ENCODE measurements at places on chromosomes 11 and 22.

GRCh38 chr11:87575088-87575487 lies 537.4 kb downstream of the TMEM135 start:
- DNase-seq, result no peak

- no peak for DNase-seq
Observed at GRCh38 chr11:61034704-61035525, 63.4 kb downstream of the CD6 start.

DNA sequence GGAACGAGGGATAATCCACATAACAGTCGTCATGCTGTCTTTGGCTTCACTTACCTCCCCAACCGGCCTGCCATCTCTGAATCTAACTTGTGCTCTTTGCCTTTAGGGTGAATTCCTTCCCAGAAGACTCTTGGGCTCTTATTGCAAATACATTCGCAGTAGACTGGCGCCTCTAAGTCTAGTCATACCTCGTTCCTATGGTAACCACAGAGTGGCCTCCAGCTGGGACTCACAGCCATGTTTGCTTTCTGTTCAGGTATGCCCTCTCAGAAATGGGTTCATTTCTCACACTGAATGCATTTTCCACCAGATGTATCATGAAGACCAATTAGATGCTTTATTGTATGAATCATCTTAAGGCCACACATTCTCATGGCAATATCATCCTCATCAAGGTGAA lies 112.7 kb downstream of the FAR1 start:
- no peak for DNase-seq

GRCh38 chr11:68687311-68687710 lies 3.0 kb downstream of the GAL start:
- no peak for DNase-seq

GRCh38 chr11:108994887-108995286 lies 330.0 kb downstream of the DDX10 start:
- DNase-seq, result no peak

DNA sequence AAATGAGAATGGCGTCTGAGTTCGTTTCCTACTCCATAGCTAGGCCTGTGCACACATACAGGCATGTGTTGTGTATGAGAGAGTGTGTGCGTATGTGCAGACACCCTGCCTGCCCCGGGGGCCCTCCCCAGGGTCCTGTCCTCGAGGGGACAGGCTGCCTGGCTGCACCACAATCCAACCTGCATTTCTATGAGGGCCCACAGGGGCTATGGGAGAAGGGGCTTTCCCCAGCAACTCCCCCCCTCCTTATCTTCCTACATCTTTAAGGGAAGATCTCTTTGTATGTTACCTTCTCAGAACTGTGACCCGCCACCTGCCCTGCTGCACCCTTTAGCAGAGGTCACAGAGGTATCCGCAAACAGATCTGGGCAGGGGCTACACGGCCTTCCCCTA lies 14.9 kb downstream of the ADORA2A start:
- DNase-seq, result no peak

- DNase-seq, result no peak
Observed at GRCh38 chr22:20234760-20235388, 33.2 kb downstream of the RTN4R start.

GRCh38 chr11:24453129-24453718 lies 43.6 kb upstream of the LUZP2 start:
- DNase-seq, result no peak

- no peak for DNase-seq
Observed at GRCh38 chr11:26522912-26523610, 49.0 kb downstream of the MUC15 start.

DNA sequence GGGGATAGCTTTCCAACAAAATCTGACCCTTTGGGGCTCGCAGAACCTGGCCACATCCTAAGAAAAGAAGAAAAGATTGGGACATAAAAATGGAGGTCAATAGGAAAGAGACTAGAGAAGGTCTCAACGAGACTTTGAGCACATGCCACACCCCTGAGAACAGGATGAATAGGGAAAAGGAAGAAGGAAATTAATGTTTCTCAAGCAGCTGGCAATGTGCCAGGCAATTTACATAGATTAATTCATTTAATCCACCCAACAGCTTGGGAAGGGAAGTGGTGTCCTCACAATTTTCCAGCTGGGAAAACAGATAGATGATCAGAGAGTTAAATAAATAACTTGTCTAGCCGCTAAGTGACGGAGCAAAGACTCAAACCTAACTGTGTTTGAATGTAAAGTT lies 50.7 kb downstream of the PAMR1 start:
- no peak for DNase-seq

- DNase-seq, result no peak
Observed at GRCh38 chr11:67564230-67564629, 19.4 kb upstream of the GSTP1 start.

- DNase-seq, result no peak
Observed at GRCh38 chr22:20235389-20235991, 32.6 kb downstream of the RTN4R start.

- DNase-seq, result no peak
Observed at GRCh38 chr22:38485783-38486182, 17.9 kb downstream of the KDELR3 start.

GRCh38 chr11:36014898-36015665 lies 71.2 kb downstream of the LDLRAD3 start:
- no peak for DNase-seq

DNA sequence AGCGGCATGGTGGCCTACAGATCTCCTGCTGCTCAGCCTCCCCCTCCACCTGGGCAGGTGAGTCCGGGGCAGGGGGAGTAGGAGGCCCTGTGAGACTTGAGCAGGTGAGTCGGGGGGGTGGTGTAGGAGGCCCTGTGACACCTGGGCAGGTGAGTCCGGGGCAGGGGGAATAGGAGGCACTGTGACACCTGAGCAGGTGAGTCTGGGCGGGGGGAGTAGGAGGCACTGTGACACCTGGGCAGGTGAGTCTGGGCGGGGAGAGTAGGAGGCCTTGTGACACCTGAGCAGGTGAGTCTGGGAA lies 299.3 kb downstream of the BRD1 start:
- no peak for DNase-seq

- peak; percentile 46 for DNase-seq
Observed at GRCh38 chr11:124798991-124799347, 1.2 kb downstream of the MSANTD2 start.

DNA sequence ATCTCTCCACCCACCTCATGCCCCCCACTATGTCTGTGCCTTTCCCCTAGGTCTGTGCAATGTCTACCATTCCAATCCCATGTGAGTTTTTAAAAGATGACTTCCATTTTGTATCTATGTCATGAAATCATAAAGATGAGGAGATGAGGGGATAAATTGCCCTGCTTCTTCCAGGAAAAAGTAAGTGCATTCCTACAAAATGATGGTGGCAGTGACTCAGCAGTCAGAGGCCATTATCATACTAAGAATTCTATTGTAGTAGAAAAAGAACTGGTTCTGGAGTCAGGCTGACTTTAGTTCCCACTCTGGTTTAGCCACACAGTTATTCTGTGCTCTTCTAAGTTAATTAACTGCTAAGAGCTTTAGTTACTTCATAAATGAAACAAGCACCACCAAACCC lies 89.6 kb upstream of the API5 start:
- DNase-seq, result no peak

GRCh38 chr11:6455070-6455469 lies 14.3 kb upstream of the HPX start:
- no peak for DNase-seq

DNA sequence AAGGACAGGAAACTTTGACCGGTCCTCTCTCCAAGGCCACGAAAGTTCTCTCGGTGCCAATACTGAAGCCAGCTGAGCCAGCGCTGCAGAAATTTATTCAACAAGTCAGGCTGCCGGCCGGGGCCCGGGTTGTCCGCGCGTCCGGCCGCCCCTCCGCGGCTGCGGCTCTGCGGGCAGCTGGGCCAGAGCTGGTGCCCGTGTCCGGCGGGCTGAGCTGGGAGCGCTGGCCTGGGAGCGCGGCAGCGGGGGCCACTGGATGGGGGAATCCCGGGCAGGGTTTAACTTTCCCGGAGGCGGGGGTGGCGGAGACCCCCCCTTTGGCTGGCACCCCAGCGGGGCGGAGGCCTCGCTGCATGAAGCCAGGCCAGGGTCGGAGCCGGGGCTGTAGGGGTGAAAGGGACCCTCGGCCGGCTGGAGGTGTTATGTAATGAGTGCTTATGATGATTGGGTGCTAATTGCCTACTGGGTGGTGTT lies 12.3 kb upstream of the CACNA1I start:
- DNase-seq, result no peak

GRCh38 chr11:125262194-125262829 lies 97.8 kb downstream of the PKNOX2 start:
- DNase-seq, result no peak

- DNase-seq, result no peak
Observed at GRCh38 chr22:50260434-50260800, 1.1 kb downstream of the MAPK12 start.

- no peak for DNase-seq
Observed at GRCh38 chr11:74636630-74637184, 44.3 kb downstream of the POLD3 start.

DNA sequence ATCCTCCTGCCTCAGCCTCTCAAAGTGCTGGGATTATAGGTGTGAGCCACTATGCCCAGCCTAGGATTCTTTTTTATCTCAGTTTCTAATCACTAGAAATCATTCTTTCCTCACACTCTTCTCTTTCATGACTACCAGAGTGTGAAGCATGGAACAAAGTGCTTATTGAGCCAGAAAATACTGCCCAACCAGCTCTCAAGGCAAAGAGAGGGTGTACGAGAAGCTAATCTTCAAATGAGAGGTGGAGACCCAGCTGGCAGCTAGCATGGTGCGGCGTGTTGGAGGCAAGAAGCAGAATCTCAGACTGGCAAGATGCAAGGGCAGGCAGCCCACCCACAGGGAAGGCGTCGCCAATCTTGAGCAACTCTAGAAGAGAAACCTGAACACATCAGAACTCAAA lies 41.1 kb upstream of the ME3 start:
- no peak for DNase-seq

DNA sequence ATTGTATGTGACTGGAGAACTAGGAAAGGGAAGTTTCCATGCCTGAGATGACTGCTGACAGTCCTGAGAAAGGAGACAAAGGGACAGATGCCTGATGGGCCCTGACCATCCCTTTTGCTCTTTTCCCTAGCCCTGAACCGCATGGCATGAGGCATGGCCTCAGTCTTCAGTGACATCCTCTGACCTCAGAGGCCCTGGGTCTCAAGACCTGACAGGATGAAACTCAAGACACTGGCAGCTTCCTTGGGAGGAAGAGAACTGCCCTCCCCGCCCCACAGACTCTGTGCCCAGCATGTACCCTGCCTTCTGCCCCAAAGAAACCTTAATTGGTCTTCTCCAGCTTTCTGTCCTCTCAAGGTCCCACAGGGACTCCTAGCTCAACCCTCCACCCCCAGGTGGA lies 444.1 kb downstream of the SOX6 start:
- no peak for DNase-seq

GRCh38 chr11:122874991-122875390 lies 7.6 kb upstream of the JHY start:
- DNase-seq, result no peak

GRCh38 chr11:106331176-106331575 lies 253.7 kb downstream of the AASDHPPT start:
- DNase-seq, result no peak

- no peak for DNase-seq
Observed at GRCh38 chr11:63998558-63999348, 12.5 kb downstream of the OTUB1 start.

DNA sequence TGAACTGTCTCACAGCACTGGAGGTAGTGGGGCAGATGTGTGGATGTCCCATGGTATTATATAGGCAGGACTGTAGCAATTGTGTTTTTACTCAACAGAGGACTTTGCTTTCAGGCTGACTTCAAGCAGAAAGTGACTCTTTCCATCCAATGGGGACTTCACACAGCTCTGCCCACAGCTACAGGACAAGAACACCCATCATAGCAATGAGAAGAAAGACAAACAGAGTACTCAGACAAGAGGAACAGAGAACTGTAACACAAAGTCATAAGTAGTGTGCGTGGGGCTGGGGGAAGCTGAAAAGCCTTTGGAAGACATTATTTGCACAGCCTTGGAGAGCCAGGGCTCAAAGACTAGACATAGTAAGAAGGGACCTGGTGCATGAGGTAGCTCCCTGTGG lies 70.3 kb downstream of the CCDC81 start:
- DNase-seq, result no peak

GRCh38 chr11:58451585-58451984 lies 9.5 kb upstream of the OR5B12 start:
- DNase-seq, result no peak

GRCh38 chr11:13335319-13335718 lies 57.7 kb downstream of the BMAL1 start:
- DNase-seq, result peak; percentile 86

DNA sequence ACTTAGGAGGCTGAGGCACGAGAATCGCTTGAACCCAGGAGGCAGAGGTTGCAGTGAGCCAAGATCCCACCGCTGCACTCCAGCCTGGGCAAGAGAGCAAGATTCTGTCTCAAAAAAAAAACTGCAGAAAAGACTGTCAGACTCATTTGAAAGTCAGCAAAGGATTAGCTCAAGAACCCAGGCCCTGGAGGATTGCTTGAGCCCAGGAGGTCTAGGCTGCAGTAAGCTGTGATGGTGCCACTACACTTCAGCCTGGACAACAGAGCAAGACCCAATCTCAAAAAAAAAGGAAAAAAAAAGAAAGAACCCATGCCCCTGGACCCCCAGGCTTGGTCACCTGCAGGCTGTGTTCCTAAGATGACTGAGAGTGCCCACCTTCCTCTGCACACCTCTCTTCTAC lies 16.2 kb downstream of the LIF start:
- no peak for DNase-seq

DNA sequence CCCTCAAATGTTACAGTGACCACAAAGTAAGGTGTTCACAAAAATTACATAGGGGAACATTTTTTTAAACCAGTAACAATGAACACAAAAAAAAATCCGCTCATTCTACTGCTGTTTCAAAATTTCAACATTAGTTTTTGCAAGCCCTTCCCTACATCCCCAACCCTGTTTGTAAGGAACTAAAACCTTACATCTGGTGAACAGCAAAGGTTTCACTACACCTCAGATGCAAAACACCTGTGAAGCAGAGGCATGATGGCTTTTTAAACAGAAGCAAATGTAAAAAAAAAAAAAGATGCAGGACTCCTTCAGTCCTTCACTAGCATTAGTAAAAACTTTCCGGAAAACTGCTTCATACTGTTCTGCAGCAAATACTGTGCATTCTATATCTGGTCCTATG lies 50.0 kb upstream of the API5 start:
- DNase-seq, result no peak

GRCh38 chr11:70740488-70740851 lies 342.1 kb downstream of the CTTN start:
- no peak for DNase-seq

- no peak for DNase-seq
Observed at GRCh38 chr11:57476757-57477506, 16.6 kb downstream of the RTN4RL2 start.

DNA sequence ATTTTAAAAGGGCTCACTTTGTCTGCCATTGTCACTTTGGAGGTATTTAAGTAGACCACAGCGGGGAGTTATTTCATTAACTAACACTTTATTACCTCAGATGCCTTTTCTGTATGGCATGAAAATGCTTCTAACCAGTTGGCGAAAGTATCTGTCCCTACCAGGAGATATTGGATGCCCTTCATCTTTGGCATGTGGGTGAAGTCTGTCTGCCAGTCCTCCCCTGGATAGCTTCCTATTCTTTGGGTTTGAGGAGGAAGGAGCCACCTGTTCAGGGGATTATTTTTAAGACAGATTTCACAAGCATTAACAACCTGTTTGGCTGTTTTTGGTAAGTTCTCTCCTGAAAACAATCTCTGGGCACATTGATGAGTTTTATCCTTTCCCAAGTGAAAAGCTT lies 17.1 kb downstream of the MS4A6E start:
- DNase-seq, result no peak
